GM20000 (cell line): ENCODE measurements at places on chromosomes 5 and 9.

GRCh38 chr5:163893281-163893680, 387.9 kb downstream of the MAT2B start:
- no peak for DNase-seq

DNA sequence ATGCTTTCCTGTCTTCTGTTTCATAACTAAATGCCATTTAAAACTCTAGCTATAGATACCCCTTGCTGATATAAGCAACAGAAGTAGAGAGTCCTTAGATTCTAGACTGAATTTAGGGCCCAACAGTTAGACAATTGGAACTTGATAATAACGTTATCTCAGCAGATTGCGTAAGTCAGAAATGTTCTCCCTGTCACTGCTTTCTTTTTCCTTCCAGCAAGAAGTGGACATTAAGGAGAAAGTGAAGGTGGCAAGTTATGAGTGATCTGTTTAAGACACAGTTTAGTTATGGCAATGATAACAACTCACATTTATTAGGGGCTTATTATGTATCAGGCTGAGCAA, 6.9 kb upstream of the GLIS3 start:
- no peak for DNase-seq

DNA sequence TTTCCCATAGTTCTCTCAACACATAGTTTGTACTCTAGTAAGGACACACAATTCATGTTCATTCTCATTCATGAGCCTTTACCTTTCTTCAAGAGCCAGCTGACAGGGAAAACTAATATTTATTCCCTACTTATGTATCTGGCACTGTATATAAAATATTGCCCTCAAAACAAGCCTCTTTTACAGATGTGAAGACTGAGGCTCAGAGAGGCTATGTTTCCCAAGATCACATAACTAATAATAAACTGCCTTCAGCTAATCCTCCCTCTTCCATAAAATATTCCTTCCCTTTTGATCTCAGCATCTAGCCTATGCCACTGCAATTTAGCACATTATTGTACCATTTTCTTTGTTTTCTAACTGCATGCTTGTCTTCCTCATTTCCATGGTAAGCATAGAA, 18.2 kb downstream of the ALDOB start:
- no peak for DNase-seq

DNA sequence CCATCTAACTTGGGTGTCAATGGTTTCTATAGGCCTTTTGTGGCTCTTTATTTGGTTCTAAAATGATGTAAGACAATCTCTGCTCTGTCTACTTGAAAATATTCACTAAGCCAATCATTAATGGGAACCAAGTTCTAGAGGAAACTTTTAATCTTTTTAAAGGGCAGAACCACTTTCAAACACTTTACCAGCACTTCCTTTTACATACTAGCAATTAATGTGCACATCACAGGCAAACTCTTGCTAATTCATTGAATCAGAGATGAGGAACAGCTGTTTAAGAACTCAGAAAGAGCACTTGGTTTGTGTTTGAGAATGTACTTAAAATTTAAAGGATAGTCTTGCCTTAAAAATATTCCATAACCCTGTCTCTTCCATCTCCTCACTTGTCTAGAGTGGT, 83.4 kb downstream of the PAPPA start:
- DNase-seq: no peak

DNA sequence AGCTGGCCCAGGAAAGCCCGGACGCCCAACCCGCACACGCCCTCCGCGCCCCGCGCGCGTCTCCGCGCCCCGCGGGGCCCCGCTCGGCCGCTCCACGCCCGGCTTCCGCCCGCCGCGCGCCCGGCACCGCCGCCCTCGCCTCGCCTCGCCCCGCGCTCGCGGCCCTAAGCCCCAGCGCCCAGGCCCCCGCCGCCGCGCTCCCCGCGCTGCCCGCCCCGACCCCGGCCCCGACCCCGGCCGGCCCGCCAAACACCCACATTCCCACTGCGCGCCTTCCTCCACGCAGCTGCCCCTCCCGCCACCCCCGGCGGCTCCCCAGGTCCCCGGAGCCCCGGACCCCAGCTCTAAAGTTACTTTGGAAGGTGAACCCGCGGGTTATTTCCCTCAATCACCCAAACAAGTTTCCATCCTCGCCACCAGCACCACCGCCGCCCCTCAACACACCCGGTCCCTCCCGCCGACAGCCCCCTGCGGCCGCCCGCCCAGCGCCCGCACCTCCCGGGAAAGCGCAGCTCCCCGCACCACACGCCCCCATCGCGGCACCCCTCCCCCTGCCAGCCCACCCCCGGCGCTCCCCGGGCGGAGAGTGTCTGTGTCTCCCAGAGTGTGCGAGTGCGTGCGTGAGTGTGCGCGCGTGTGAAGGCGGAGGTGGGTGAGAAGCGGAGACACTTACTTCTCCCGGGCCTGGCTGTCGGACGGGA, 439 bp downstream of the SSBP2 start:
- DNase-seq: peak; percentile 69
